ENCODE measurements at places on chromosomes 3 and 15.
A peak's percentile ranks its signal among the peaks of the same experiment; 100 is the strongest.

DNA sequence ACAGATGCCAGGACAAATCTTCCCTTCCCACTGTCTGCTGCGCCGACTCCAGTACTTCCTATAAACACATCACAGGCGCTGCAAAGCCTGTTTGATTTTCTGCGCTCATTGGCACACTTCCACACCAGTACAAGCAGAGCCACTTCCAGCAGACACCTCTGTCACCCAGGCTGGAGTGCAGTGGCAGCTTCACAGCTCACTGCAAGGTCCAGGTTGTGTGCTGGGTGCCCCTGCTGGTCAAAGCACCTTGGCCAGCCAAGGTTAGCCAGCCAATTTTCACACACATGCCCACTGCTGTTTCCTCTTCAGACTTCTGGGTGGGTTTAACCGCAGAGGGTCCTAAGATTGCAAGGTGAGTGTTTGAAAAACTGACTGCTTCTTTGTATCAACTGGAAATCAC is 4.9 kb downstream of the CHDH start:
- DNase-seq: no peak

DNA sequence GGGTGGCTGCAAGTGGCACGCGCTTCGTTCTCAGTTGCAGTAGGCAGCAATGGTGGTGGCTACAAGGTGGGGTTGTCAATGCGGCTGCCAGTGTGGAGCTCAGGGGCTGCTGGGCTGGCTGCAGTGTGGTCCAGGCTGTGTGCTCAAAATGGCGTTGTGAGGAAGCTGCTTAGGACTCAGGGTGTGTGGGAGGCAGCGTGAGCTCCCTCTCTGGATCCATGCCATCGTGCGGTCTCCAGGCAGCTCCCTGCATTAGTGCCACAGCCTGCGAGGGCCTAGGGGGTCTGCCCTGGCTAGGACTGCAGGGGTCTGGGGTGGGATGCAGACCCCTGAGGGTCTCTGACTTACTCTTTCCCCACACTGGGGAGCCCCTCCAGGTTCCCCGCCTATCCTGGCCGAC is 397.2 kb downstream of the OCA2 start:
- no peak for DNase-seq

- DNase-seq: no peak
Measured at GRCh38 chr3:143608966-143609365, 239.3 kb downstream of the SLC9A9 start.

GRCh38 chr15:25372298-25372697 is 66.5 kb downstream of the UBE3A start:
- DNase-seq: no peak

- no peak for DNase-seq
Measured at GRCh38 chr15:25682340-25682739, 180.8 kb downstream of the ATP10A start.

DNA sequence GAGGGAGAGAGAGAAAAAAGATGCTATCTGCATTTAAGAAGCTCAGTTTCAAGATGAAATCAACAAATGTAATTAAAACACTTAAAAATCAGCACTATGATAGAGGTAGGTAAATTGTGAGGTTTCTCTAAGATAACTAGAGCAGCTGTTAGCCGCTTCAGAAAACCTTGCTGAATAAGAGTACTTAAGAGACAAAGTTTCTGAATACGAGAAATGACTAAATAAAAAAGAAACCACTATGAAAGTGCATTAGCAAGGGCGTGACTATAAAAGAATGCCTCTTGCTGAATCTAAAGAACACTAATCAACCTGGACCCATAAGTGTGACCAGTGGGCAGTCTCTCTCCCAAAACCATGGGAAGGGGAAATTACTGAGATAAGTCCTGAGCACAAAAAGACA is 41.8 kb downstream of the IQCB1 start:
- no peak for DNase-seq

DNA sequence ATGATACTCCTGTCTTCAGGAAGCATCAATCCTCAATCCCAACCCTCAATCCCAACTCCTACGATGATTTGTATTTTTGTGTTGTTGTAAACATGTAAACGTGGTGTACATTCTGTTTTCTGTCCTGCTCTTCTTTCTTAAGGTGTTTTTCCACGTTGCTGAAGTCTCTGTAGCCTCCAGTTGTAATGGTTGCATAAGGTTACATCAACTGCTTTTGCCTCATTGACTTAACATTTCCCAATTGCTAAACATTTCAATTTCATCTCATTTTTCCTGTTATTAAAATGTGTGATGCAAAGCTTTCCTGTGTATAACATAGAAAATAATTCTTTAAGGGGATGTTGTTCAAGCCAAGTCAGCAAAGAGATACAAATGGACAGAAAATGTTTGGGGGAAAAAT is 33.4 kb downstream of the HRH1 start:
- no peak for DNase-seq

DNA sequence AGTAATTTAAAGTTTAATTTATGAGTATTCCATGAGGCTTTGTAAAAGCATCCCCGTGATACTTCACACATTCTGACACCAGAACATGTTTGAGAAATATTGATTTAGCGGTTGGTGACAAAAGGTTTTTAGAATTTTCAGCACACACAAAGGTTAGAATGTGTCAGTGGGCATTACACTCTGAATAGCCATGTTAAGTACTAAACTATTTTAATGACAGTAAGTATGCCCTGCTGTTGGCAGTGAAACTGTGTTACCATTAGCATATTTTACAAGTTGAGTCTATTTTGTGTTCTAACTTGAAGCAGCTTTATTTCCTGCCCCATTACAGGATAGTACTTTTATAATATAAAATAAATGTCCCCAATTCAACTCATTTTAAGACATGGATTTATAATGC is 66.5 kb downstream of the ADAMTSL3 start:
- DNase-seq: no peak

GRCh38 chr3:10753964-10754363 is 62.1 kb upstream of the SLC6A11 start:
- DNase-seq: peak; percentile 27

DNA sequence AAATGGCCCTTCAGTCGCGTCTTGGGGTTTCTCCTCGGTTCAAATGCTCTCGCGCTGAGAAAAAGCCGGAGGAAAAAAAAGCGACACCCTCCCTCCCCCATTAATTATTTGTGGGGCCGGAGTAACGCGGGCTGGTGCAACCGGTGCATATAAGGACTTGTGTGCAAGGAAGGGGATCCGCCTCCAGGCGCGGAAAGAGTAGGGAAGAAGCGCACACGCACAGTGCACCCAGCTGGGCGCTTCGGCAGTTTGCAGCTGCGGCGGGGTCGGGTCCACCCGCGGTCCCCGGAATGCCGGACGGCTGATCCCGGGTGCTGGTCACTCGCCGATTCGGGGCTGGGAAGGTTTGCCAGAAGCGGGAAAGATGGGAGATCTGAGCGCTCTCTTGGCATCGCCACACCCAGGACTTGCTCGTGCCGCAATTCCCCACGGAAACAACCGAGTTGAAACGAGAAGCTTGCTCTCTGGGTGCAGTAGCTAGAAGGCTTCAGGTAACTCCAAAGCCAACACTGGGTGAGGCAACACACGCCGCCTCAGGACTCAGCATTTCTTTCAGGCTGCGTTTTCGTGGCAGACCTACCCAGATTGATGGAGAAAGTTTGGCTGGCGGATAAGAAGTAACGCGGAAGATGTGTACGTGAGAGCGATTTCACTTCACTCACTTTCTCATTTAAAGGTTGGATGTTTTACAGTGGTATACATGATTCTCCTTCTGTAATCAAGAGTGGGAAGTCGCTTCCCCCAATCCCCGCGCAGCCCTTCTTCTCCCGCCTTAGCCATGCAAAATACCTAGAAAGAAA is 720 bp upstream of the TNIK start:
- DNase-seq: peak; percentile 26

DNA sequence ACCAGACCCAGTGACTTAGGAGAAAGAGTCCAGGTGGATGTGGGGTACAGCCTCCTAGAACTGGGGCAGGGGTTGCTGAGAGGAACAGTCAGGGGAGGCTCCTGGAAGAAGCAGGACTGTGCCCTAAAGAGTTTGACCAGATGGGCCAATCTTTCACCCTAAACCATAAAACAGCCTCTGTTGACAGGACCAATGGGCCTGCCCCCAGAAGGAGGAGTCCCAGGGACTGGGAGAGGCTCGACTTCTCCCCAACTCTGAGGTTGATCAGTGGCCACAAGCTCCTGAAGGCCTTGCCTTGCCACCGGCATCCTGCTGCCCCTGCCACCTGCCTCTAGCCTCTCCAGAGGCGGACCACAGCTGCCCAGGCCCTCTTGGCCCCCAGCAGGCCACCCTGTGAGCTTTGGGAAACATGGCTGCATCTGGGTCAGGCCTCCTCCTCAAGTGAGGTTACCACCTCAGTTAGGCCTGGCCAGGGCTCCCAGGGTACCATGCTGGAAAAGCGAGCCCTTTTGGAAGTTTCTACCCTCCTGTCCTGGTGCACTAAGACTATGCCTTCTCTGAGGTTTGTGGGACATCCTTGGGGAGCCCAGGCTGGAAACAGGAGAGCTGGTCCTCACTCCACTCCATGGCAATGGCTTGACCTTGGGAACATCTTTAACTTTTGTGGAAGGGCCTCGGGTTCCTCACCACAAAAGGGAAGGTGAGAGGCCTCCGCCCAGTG is 2.8 kb downstream of the VIPR1 start:
- no peak for DNase-seq

DNA sequence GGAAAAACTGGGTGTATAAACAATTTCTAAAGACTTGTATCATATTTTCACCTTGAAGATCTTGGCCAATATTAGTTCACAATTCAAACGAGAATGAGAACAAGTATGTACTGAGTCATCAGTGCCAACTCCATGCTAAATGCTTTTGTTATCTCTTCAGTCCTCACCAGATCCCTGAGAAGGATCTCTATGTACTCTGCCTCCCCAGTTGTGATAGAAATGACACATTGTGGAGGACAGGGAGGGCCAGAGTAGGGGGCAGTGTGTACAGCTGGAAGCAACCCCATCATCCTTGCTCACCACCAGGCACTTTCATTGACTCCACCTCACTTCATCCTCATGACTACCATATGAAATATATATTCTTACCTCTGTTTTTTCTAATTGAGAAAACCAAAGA is 353.7 kb upstream of the SOX2 start:
- DNase-seq: no peak

GRCh38 chr3:64470436-64470835 is 217.4 kb downstream of the ADAMTS9 start:
- DNase-seq: no peak

DNA sequence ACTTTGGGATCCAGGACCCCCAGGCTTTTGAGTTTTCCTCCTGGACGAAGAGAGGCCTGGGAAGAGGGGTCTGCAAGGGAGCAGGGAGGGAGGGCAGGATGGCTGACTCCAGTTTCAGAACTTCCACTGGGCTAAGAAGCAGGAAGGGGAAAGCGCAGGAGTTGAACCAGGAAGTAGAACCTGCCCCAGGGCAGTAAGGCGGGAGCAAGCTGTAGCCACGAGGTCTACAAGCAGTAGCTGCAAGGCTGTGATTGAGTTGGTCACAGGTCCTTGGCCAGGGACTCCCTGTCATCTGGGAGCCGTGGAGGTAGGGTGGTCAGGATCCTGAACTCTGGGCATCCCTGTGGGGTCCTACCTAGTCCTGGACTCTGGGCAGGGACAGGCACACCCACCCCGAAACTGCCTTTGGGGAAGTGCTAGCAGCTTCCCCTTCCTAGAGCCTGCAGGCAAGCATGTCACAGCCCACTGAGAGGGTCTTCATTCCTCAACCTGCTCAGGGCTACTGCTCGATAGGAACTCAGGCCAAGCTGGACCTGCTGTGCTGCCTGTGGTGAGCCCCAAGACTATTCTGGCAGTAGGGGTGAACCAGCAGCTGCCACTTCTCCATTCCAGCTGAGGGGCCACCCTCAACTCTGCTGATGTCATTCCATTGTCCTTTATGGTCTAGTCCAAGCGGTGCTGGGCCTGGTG is 5.8 kb upstream of the GNAI2 start:
- no peak for DNase-seq

DNA sequence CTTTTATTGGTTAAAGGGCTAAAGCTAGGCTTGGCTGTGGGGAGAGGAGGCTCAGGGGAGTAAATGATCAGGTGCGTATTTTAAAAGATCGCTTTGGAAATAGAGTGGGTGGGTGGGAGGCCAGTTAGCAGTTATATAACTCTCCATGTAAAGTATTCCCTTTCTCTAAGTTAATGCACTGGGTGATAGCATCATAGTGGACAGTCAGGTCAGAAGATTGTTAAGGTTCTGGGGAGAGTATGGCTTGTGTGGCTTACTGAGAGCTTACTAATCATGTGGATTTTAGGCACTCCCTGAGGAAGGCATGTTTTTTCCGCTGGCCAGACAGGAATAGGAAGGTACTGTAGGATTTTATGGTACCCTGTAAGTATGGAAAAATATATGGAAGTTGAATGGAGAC is 6.3 kb upstream of the EIF3J start:
- no peak for DNase-seq

GRCh38 chr3:158794936-158795518 is 6.8 kb upstream of the MFSD1 start:
- no peak for DNase-seq

- DNase-seq: no peak
Measured at GRCh38 chr15:40438712-40439111, 2.0 kb upstream of the BAHD1 start.

DNA sequence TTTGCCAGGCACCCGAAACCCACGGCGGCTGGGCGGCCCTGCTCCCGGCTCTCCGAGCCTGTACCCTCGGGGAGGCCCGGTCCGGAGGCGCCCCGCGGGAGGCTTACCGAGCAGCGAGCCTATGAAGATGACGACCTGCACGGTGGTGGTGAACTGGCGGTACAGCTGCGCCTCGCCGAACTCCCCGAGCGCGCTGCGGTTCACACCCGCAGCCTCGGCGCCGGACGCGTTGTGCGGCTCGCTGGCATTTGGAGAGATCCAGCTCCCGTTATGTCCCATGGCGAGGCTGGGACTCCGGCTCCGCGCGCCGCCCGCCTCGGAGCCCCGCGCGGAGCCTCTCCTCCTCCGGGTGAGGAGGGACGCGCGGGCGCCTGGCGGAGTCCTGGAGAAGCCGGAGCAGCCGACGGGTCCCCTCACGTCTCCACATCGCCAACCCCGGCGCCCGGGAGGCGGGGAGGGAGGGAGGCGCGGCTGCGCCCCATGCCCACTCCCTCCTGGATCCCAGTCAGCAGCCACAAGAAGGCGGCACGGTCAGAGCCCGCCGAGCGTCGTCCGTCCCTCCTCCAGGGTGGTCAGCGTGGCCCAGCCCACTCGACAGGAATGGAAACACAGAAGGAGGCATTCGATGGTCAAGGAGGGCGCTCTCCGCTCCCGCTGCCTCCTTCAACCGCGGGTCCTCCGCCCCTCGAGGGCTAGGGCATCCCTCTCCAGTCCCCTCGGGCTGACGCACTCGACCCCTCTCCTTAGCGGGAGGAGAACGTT is at the start of gene GPR176:
TSS of gene GPR176 (minus strand) at position 519 of the 762 bp plus-strand sequence. CDS start at position 279, 240 bp downstream.
- DNase-seq: peak; percentile 20

- DNase-seq: peak; percentile 72
Measured at GRCh38 chr3:45760878-45761711, 35.2 kb downstream of the SLC6A20 start.
